Stimulated activated CD4-positive, alpha-beta T cell treated with anti-CD3 and anti-CD28 coated beads, Interleukin-1b, Interleukin-23, amount 100 ng/mL, for 48 hours (primary cell): ENCODE measurements at places on chromosomes 1 and 21.

DNA sequence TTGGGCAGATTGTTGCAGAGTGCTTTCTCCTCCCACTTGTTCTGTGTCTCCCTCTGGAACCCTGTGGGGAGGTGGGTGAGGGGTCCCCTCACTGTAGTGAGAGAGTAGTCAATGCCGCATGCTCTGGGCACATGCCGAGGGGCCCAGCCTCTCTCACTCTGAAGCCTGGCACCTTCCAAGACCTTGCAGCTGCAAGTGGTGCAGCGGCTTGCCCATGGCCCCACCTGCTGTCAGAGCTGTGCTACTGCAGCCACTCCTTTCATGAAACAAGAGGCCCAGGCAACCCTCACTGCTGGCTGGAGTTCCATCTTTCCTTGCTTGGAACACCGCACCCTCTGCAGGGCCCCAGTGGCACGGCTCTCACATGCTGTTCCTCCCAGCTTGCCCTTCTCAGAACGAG is 58.4 kb upstream of the COL6A1 start:
- peak; percentile 63 for DNase-seq

DNA sequence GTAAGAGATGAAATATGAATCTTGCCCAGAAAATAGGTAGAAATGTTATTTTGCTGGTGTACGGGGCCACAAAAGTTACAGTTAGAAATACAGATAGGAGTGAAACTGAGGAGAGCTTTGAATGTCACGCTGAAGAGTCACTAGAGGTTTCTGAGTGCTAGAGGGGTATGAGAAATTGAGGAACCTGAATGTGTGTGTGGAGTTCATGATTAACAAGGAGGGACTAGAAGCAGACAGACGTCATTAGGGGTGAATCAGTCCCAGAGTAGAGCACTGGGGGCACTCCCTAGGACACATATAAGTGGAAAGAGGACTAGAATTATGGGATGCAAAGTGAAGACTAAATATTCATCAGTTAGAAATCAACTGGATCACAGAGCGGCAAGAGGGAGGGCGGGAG is 188.9 kb upstream of the MAP1LC3C start:
- DNase-seq, result no peak

DNA sequence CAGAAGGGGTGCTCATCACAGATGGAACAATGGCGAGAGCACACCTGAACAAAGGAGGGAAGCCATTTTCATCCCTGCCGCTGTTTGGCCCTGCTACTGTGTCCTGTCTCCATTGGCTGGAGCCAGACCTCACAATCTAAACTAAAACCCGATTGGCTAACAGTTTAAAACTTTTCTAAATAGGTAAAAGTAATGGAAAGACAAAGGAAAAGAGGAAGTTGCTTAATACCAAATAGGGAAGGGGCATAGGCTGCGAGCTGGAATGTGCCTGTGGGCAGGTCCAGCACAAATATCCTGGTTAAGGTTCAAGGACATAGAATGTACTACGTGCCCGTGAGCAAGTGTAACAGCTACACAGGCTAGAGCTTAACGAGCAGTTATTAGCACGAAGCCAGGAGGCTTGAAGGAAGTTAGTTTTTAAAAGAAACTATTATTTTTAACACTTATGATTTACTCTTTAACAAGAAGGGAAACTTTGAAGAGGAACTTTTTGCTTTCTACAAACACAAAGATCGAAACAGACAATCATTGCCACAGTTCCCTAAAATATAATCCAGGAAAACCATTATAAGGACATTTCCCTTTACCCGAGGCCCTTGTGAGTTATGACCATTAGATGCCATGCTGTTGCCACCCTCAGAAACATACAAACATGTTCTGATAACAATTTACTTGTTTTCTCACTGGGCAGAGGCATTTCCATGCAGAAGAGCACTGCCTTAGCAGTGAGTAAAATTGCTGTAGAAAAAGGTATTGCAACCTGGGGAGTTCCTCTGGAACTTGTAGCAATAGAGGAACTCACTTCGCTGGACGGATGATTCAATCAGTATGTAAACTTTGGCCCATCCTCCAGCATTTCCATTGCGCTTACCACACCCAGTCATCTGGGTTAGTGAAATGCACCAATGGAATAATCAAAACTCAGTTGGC is 4.8 kb upstream of the PTTG1IP start:
- no peak for DNase-seq

DNA sequence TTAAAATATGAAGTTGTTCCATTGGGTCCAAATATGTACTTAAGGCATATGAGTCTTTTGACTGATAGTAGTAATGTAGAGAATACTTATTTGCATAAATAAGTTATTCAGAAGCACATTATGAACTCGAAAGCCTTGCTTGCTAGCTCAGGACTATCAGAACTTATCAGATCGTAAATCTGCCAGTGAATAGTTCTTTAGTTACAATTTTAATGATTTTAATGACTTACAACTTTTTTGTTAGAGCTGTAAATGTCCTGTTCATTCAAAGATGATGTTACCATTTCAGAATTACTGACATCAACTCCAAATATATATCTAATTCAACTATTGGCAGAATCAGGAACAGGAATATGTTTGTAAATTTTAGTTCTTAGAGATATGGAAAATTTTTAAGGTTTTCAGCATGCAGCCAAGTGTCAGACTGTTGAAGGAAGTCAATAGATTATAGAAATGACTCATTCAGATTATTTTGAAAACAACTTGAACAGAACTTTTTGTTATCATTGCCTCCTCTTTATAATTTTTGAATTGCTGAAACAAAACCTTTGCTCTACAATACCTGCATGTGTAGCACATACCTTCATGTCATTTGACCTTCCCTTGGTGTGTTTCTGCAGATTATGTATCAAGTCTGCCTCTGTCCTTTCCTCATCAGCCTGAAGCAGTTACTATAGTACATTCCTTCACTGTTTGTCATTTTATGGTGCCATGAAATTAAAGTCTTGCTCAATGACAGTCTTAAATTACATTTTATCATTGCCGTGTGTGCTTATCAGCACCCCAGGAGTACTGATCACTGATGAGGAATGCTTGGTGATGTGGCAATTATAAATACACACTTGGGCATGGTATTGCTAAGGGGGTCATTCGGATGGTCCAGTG is 44.9 kb downstream of the LRRC8D start:
- DNase-seq, result no peak

GRCh38 chr1:244050835-244051444 is at the start of gene ZBTB18:
Gene ZBTB18, plus strand, starts transcription at chr1:244051283. Its CDS starts 149 bp downstream, at chr1:244051432.
- no peak for DNase-seq

GRCh38 chr1:200925831-200926230 is 31.1 kb downstream of the INAVA start:
- no peak for DNase-seq

- DNase-seq, result peak; percentile 27
These were observed 10.8 kb downstream of the SLC37A1 start for GRCh38 chr21:42524341-42525028.

DNA sequence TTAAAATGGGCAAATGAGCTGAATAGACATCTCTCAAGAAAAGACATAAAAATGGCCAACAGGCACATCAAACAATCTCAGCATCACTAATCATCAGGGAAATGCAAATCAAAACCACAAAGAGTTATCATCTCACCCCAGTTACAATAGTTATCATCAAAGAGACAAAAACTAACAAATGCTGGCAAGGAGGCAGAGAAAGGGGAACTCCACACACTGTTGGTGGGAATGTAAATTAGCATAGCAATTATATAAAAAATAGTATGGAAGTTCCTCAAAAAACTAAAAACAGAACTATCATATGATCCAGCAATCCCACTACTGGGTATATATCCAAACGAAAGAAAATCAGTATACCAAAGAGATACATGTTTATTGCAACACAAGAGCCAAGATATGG is 68.7 kb downstream of the DENND1B start:
- DNase-seq, result no peak

DNA sequence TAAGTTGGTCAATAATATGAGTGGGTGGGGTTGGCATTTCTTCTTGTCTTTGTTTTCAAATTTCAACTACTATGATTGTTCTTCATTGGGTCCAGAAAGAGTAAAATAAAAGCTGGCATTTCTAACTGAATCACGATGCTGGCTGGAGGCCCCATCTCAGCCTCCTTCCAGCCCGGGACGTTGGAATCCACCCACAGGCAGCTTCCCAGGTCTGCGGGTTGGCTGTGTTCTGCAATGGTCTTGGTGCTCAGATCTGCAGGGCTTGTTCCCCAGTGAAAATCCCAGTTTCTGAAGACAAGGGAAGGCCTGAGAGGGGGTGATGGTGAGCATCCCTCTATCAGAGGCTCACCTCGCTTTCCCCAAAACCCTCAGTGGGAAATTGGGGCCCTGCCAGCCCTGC is 54.7 kb upstream of the ARHGEF16 start:
- no peak for DNase-seq

DNA sequence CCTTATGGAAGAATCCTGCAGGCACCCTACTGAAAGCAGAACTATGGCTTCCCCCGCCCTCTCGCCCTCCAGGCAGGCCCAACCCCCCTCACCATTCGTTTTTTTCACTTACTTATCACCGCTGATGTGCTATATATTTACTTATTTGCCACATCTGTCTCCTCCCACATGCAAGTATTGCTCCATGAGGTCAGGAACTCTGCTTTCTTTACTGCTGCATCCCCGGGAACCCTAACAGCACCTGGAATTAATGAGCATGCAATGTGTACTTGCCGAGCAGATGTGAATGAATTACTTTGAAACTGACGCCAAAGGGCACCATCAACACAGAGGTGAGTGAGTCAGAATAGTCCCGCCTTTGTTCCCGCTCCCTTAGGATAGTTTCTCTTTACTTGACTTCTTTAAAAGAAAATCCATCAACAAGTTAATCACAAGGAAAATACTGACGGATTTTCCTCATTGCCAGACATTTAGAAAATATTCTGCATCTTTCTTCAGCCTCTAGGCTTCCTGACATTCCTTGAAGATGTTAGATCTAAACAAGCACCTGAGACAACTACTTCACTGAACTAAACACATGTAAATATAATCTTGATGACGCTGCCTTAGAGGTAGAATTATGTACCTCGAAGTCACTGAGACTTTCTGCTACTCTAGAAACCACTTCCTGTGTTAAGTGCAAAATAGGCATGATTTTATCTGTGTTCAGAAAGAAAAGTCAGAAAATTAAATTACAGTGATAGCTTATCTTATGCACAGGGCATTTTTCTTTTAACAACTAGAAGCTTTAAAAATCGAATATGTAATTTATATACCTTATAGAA is 17.5 kb upstream of the RAB4A start:
- DNase-seq, result no peak

- DNase-seq, result no peak
These were observed 37.9 kb downstream of the PABPC4 start for GRCh38 chr1:39538531-39539251.

GRCh38 chr1:14443164-14443787 is 155.2 kb upstream of the KAZN start:
- no peak for DNase-seq

DNA sequence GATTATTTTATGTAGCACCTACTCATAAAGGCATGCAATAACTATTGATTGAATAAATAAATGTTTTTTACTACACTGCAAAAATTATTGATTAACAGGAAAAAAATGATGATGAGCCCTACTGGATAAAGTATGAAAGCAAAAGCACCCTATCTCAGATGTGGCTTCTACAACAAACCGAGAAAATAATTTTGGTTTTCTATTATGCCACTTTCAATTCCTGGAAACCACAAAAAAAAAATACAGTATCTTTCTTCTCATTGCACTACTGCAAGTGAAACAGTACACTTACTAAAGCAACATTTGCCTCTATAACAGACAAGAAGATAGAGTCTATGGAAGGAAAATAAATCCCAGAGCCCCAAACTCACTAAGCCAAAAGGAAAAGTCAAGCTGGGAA is 1882.4 kb downstream of the NCAM2 start:
- no peak for DNase-seq

DNA sequence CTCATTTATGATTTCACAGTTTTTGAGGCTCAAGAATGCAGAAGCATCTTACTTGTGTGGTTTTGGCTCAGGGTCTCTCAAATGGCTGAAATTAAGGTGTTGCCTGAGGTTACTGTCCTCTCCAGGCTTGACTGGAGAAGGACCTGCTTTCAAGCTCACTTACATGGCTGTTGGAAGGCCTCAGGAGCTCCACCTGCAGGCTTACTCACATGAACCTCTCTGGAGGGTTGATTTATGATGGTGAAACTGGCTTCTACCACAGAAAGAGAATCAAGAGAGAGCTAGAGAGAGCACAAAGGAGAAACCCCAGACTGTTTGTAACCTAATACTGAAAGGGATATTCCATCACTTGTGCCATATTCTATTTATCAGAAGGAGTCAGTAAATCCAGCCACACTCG is 6.2 kb upstream of the KCNK2 start:
- DNase-seq, result no peak

- peak; percentile 33 for DNase-seq
These were observed 517 bp upstream of the H3-3A start for GRCh38 chr1:226061841-226062557.

DNA sequence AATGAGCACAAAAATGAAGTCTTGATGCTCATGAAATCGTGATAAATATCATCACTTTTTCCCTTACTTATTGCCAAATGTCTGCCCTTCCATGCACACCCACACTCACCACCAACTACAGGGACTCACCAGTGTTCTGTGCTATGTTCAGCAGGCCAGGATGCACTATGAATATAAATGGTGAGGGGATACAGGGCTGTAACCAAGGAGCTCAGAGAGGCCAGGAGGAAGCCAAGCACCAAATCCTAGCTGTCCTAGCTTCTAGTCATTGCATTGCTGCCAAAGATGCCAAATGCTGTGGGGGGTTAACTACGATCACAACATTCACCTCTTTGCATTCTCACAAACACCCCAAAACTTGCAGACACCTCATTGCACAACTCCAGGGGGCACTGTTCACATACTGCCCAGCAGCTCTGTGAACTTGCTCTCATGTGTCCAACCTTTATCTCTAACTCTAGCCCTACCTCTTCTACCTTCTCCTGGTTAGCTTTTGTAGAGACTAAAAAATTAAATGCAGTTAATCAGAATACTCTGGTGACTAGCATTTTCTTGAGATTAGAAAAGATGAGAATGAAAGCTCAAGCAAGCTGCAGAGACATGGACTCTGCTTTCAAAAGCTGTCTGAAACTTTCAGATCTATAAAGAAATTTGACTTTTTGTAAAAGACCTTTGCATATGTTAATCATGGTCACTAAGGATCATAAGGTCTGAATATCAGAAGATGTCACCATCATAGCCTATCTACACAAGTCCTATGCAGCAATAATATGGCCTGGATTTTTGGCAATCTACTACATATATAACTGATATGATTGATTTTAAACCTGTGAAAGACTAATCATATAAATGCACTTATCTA is 13.9 kb upstream of the KIF14 start:
- no peak for DNase-seq

GRCh38 chr1:169112241-169112640 is 5.8 kb downstream of the ATP1B1 start:
- DNase-seq, result no peak

DNA sequence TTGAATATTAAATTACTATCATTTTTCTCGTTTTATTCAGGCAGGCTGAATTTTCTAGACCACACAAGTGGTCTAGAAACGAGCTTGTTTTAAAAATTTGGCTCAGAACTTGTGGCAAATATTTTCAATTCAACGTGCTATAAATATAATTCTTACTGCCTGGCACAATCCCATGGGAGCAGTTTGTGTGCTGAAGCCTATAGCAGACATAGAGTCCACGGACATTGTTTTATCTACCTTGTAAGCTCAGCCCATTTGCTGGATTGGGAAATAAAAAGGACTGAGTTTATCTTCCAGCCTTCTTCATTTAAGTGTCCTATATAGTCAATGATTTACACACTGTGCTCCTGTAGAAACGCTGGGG is 103.4 kb downstream of the ZBTB18 start:
- no peak for DNase-seq

- DNase-seq, result peak; percentile 87
These were observed 17.7 kb upstream of the SNX27 start for GRCh38 chr1:151594143-151594625.

- DNase-seq, result peak; percentile 39
These were observed 19.7 kb downstream of the CAMK2N1 start for GRCh38 chr1:20466273-20466672.
